ENCODE measurements at places on chromosomes 6 and 20.

DNA sequence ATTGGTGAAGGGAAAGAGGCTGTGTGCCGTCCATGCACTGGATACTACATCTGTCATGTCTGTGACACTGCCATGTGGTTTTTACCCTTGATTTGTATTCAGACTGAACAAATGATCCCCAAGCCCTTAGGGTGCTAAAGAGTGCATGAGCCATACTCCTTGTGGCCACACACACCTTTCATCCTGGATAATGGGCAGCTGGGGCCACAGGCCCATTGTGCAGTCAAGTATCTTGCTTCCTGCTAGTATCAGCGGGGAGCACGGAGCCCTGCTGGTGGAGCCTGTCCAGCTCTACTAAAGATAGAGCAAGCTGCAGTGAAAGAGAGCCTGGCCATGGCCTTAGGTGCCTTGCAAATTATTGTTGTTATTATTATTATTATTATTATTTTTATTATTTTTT, 75.1 kb downstream of the SLX4IP start:
- DNase-seq, result no peak

DNA sequence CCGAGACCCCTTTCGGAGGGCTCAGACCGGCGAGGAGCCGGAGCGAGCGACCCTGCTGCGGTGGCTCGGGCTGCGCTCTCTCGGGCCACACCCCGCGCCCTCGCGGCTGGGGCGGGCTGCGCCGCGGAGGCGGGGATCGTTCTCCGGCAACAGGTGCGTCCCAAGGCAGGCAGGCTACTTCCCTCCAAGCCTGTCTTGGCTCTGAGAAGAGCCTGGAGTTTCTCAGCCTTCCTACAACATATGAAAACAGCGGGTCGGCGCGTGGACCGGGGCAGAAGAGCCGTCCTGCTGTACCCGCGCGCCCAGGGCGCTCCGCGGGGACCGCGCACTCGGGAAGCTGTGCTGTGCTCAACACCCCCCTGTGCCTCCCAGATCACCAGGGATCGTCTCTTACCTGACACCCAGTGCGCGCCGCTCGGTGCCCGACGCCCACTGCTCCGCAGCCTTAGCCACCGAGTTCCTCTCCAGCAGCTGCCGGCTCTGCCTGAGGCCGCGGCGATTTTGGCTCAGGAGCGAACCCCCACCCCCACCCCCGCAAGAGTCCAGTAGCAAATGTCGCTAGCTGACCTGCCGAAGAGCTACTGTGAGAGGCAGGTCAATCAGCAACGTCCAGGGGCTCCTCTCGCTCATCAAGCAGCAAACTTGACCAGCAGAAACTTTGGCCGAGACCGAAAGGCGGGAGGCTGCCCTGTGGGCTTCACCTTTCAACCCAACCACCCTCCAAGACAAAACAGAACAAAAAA, 3.7 kb upstream of the OLIG3 start:
- no peak for DNase-seq

GRCh38 chr6:32843331-32843978, 392 bp downstream of the PSMB8 start:
- DNase-seq, result peak; percentile 6

- DNase-seq, result no peak
Observed at GRCh38 chr20:39504710-39505094, 542.6 kb downstream of the DHX35 start.

DNA sequence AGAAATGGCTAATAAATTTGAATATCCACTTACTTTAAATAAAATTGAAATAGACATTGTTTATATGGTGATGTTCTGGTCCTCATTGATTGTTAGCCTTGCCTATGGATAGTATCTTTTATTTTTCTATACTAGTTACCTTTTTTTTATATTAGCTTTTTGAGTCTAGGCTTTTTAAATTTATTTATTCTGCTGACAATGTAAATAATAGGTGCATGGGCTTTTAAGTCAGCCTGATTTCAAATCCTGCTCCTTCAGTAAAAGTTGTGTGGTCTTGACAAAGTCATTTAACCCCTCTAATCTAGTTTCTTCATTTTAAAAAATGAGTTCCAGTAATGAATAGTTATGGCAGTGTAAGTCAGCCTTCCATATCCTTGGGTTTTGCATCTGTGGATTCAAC, 38.6 kb downstream of the FAM162B start:
- no peak for DNase-seq

DNA sequence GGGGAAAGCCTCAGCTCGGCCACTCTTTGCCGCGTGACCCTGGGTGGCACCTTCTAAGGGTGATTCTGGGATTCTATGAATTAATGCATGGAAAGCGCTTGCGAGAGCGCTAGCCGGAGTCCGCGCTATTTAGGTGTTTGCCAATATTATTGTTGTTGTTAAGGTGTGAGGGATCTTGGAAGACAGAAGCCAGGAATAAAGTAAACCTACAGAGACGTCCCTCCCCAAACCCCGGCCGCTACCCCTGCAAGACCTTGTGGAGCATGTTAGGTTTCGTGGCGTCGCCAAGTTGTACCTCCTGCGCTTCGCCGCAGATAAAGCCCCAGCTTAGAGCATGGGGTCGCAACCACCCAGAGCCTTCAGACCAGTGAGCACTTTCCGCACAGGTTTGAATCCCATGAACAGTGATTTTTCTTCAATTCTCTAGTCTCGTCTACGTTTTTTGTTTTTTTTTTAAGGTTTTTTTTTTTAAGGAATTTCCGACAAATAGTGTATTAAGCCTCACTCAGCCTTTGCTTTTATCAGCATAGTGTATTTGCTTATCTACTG, 16.9 kb upstream of the ZSCAN9 start:
- DNase-seq, result no peak
